ENCODE measurements at places on chromosomes 5 and 9. TPM values are rescaled to one million over a fixed set of nuclear protein-coding genes. Genes with fewer than 3 reads are reported as not detected.

DNA sequence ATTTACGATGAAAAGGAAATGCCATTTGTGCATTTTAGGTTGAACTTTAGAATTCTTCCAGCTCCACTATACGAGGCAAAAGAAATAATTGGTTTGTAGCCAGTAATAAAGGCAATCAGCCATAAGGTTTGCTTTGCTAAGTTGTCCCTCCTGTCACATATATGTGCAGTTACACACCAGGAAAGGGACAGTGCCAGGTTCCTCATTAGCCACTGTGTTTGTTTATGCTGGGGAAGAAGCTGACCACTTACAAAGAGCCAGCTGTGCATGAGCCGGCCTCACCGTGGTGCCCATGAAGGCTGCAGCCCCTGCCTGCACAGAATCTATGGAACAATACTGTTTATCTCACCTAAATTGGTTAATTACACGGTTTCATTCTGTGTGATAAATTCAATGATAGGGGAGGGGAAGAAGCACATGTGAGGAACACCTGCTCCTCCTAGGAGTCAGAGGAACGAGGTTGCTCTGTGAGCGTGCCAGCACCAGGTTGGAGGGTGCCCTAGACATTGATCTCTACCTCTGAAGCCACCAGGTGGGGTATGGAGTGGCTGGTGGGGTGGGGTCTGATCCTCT lies 173.8 kb upstream of the DAP start:
- DNase-seq = no peak

- DNase-seq = no peak
Measured at GRCh38 chr5:170218726-170219125, 14.1 kb upstream of the C5orf58 start.

GRCh38 chr5:171715551-171715950 lies 70.1 kb upstream of the SMIM23 start:
- no peak for DNase-seq

GRCh38 chr5:159489779-159490178 lies 159.5 kb upstream of the IL12B start:
- no peak for DNase-seq

GRCh38 chr5:36238502-36239295 lies 3.0 kb downstream of the NADK2 start:
- DNase-seq = no peak

- no peak for DNase-seq
Measured at GRCh38 chr5:137627706-137628105, 108.2 kb downstream of the KLHL3 start.

DNA sequence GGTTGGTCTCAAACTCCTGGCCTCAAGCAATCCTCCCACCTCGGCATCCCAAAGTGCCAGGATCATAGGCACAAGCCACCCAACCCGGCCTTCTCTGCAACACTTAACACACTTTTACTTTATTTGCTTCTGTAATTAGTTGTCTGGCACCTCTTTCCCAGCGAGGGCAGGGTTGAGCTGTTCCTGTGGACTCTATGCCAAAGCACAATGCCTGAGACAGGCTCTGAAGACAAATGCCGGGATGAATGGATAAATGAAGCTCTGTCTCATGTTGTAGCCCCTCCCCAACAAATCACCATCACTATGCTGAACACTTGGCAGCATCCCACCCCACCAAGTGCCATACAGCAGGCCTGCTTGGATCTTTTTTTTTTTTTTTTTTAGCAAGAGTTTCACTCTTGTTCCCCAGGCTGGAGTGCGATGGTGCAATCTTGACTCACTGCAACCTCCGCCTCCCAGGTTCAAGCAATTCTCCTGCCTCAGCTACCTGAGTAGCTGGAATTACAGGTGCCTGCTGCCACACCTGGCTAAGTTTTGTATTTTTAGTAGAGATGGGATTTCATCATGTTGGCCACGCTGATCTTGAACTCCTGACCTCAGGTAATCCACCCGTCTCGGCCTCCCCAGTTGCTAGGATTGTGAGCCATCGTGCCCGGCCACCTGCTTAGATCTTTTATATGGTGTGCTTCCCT lies 21.3 kb downstream of the GPX3 start:
- DNase-seq = no peak

DNA sequence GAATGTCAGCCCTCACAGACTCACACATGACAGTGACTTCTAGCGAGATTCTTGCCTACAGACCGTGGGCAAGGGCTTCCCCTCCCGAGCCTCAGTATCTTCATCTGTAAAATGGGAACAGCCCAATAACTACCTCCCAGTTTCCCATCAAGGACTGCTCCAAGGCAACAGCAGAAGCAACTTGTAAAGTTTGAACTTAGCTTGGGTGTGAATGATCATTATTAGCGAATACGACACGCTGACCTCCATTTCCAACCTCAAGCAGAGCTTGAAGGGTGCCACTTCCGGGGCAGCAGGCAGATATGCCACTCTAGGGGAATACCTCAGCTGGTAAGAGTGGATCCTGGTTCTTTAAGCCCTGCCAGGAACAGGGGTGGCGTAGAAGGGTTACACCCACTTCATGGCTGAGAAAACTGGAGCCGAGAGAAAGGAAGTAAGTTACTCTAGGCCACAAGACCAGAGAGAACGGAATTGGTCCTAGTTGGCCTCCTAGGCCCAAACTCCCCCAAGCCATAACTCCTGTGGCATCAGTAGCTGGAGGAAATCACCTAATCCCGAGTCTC lies 2.0 kb downstream of the RNF44 start:
- DNase-seq = peak; percentile 55

DNA sequence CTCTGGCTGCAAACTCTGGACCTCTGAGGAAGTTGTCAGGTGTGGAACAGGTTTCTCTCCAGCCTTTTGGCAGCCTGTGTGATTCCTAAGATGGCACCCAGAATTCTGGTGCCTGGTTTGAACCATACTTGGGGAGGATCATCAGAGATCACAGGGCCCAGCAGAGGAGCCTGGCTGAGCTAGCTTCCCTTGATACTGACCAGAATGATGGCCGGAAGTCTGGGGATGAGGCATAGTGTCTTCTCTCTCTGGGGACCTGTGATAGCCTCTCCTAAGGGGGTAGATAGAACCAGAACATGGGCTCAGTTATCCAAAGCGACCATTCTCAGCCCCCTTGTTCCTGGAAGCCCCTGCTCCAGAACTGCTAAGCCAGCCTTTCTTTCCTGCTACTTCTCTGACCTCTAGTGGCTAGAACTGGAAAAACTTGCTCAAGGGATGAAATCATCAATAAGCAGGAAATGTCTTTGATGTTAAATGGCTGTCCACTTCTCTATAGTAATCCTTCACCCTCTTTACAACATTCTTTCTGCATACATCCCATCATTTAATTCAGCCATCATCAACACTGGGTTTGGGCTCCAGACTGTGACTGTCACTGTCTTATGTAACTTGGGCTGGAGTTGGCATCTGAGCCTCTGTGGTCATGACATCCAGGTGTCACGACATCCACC lies 55.1 kb downstream of the C9orf152 start:
- no peak for DNase-seq

DNA sequence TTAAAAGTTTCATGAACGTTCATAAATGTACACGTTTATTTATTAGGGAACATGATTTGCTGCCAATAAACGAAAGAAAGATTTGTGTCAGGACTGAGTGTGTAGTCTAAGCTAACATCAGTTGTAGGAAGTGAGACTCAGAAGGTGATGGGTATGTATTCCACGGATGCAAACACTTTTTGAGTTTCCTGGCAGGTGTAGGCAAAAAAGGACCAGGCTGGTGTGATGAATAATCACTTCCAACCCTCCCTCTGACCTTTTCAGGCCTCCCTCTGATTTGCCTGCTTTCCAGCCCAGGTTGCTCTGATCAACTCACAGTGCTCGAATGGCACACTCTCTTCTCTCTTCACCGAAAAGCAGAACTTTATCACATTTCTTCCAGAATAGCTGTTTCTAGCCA lies 51.8 kb downstream of the BASP1 start:
- no peak for DNase-seq

- peak; percentile 12 for DNase-seq
Measured at GRCh38 chr5:95284572-95285408, at the start of gene MCTP1. TSS of gene MCTP1 (minus strand) at chr5:95285094.

DNA sequence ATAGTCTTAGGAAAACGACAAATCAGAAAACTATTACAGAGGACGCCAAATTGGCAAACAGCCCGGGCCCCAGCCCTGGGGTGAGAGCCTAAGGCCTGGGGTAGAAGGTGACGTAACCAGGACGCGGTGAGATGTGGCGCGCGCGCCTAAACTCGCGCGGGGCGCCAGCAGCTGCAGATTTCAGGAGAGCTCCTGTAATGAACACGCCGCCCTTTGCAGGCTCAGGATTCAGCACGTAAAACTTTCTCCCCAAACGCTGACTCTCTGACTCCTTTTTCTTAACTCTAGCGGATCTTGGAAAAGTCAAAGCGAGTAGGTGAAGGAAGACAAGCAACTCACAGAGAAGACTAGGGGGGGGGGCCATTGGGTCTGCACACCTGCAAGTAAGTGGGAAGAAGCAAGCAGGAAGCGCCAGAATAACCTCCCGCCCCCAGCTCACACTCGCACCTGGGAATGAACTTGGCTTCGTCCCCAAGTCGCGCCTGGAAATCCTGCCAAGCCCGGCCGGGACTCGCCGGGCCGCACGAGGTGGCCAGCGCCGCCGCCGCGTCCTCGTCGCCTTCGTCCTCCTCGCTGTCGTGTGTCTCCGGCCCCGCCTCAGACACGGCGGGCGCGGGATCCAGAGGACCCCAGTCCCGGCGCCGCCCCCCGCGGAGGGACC lies 822 bp downstream of the RASEF start:
- DNase-seq = no peak

- DNase-seq = no peak
Measured at GRCh38 chr9:13032585-13032984, 246.9 kb downstream of the MPDZ start.

GRCh38 chr9:126635661-126636439 lies 22.1 kb downstream of the LMX1B start:
- no peak for DNase-seq

DNA sequence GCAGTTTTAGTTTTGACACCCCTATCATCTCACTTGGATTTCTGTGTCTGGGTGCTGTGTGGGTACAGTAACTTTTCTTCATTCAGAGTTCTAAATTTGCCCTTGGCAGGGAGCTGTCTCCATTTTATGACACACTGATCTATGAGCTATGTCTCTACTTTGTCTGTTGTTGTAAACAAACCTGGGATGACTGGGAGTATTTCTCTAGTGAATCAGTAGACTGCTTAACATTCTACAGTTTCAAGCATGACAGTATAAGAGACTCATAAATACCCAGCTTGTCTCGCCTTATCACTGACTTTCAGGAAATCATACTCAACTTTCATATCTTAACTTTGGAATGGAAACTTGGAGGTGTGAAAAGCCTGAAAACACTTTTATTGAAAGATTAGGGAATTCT lies 212.1 kb upstream of the NUDT12 start:
- peak; percentile 76 for DNase-seq

DNA sequence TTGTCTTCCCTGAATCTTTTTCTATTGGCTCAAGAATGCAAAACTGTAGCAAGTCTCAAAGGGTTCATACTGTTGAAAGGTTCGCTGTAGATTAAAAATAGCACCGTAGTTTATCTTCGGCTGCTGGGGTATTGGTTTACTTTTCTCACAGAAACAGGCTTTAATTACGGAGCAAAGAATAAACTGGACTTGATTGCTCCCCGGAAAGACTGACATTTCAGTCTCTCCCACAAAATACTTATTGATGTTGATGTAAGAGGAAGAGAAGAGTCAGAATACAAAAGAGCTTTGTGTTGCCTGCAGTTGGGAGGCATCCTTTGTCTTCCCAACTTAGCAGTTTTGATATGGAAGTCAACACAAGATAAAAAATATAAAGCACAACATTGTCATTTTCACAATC lies 183.9 kb upstream of the DMAC1 start:
- no peak for DNase-seq

DNA sequence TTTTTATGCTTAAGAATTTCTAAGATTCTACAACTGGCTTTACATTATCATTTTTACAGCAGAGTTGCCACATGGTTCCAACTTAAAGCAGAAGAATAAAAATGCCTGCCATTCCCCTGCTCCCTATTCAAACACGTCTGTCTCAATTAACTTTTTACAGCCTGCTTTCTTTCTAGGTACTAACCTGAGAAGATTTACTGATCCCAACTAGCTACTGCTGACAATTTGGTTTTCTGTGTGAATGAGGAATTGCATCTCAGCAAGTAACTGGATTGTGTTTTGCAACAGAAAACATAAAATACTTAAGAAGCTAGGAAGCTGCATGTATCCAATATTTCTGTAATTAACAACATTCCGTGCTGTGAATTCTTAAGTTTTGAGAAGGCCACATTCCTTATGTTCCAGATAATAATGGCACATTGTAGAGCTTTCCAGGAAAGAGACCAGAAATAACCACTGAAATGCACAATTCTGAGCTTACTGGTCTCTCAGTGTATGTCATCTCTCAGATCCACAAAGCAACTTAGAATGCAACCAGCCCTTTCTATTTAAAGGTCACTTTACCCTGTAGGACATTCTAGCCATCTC lies 306.8 kb upstream of the NMUR2 start:
- DNase-seq = no peak

DNA sequence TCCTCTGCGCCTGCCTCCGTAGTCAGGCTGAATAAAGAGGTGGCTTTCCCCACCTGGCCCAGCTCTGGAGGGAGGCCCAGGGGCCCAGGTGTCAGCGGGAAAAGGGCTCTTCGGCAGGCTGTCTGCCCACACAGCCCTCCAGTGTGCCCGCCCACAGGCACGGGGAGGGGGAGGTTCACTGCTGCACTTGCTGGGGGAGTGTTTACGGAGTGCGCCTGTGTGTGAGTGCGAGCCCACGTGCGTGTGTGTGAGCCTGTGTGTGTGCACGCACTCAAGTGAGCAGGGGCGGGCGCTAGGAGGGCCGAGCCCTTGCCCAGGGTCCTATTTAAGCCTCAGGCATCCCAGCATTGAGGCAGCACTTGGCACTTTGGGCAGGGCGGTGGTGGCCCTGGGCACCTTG lies 10.9 kb downstream of the DNLZ start:
- no peak for DNase-seq

DNA sequence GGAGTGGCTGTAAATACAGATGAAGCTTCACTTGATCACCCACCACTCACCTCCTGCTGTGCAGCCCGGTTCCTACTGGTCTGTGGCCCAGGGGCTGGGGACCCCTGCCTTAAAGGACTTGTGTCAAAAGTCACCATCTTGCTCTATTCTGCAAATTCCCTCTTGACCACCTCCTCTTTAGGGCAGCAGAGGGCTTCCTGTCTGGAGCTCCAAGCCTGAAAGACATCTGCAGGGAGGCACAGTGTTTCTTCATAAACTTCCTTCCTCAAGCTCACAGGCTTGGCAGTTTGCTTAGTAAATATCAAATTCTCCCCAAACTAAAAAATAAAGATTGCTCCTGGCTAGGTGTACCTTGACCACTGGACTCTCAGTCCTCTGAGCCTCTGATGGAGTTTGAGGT lies 104.4 kb downstream of the FRMD3 start:
- DNase-seq = no peak

- no peak for DNase-seq
Measured at GRCh38 chr9:108278341-108278740, 577.4 kb downstream of the ACTL7B start.

GRCh38 chr5:133408322-133408721 lies 204.0 kb downstream of the FSTL4 start:
- no peak for DNase-seq

The CKMT2 gene
- total RNA-seq = not detected

The ACER2 gene
- 4.0 TPM for total RNA-seq

The ANAPC2 gene
- total RNA-seq = 20.8 TPM

The KCNV2 gene
- total RNA-seq = not detected

The IL17B gene
- not detected for total RNA-seq

The FOXD4L4 gene
- total RNA-seq = not detected

The CATSPER3 gene
- total RNA-seq = 0.10 TPM

The PNPLA7 gene
- 0.07 TPM for total RNA-seq

The SPATA31A3 gene
- not detected for total RNA-seq

The CDC20B gene
- total RNA-seq = not detected

The HTR1A gene
- not detected for total RNA-seq

The TNFSF15 gene
- 1.4 TPM for total RNA-seq

The RFESD gene
- 2.4 TPM for total RNA-seq
